ENCODE measurements at places on chromosomes 13 and 19.
A peak's percentile ranks its signal among the peaks of the same experiment; 100 is the strongest.

GRCh38 chr13:30224732-30225131 is 82.6 kb downstream of the KATNAL1 start:
- no peak for DNase-seq

- DNase-seq: no peak
Measured at GRCh38 chr19:36482876-36483275, 6.5 kb downstream of the ZNF566 start.

DNA sequence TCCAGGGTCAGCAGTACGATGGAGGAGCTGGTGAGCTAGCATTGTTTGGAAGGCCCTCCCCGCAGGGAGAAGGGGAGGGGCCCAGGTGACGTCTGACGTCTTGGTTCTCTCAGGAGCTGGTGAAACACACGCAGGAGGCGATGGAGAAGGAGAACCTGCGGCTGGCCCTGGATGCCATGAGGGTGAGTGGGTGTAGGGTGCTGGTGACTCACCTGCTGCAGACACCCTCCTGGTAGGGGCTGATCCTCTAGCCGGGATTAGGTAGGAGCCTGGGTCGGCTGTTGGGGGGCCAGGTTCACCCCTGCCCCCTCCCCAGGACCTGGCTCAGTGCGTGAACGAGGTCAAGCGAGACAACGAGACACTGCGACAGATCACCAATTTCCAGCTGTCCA is 55.8 kb downstream of the VAV1 start:
- DNase-seq: no peak

- DNase-seq: no peak
Measured at GRCh38 chr13:98206946-98207345, 29.9 kb upstream of the RNF113B start.

GRCh38 chr19:17806945-17807344 is 12.0 kb downstream of the B3GNT3 start:
- no peak for DNase-seq

GRCh38 chr13:108056278-108056677 is 159.1 kb downstream of the LIG4 start:
- DNase-seq: no peak

GRCh38 chr19:46841458-46842083 is 9.1 kb downstream of the AP2S1 start:
- peak; percentile 83 for DNase-seq

GRCh38 chr19:16315825-16316505 is 8.7 kb upstream of the KLF2 start:
- no peak for DNase-seq

- no peak for DNase-seq
Measured at GRCh38 chr13:27919934-27920676, at the start of gene PDX1. Gene PDX1, plus strand, starts transcription at chr13:27920000. Its CDS starts 139 bp downstream, at chr13:27920139.

DNA sequence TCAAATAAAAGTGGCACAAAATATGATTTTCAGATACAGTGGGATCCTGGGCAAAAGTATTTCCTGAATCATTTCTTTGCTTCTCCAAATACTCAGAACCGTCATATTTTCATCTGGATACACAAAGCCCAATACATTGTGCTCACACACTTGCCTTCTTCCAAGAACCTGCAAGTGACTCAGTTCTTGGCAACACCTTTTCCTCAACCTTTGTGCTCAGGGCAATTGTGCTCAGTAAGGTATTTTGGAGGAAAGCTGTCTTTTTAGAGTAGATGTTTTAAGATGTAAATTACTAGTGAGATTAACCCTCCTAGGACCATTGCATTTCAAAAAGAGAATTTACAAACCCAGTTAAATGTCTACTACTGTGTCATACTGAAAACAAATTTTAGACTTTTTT is 233.5 kb downstream of the EFNB2 start:
- DNase-seq: no peak

DNA sequence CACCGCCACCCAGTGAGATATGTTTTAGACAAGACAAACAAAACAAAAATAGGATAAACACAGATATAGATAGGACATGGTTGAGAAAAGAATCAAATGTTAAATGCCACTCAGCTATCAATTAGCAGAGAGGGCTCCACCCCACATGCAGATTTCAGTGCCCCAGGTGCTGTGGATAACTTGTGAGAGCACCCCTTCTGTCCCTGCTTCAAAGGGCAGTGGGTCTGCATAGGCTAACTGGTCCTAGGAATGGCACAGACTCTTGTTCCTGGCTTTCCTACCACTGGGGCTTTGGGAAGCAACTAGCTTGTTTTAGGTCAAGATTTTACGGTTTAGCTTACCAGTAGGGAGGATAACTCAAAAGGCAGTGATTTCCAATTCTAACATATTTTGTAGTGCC is 460.3 kb downstream of the TSHZ3 start:
- no peak for DNase-seq

DNA sequence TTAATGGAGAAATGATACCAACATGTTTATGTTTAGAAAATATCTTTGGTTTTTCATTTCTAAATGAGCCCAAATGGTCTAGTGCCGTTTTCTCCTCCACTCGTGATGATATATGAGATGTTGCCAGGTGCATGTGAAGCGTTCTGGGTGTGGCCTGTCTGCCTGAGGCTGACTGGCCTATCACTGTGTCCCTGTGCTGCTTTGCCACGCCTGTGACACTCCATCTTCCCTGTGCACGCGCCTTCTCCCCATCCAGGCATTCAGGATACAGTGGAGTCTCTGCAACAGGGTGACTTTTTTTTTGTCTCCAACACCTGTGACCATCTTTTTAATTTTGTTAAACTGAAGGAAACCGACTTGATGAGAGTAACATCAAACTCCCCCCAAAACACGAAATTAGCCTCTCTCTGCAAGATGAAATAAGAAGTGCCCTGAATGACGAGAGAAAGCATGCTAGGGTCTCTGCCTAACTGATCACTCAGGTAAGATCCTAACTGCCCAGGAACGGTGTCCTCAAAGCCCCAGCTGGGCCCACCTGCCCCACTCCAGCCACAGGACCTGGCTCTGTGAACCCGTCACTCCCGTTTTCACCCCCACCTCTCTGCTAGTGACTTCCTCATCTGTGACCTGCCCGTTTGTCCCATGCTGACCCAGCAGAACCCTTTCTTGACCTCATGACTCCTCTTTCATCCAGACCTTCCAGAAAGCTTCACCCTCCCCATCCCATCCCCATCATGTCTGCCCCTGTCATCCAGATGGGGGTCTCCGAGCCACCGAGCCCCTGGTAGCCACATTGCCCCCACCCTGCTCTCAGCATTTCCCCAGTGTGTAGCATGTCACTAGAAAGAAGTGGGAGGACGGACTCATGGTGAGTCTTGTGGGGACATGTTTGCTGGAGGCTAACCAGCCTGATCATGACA is 33.2 kb upstream of the TFDP1 start:
- no peak for DNase-seq

- no peak for DNase-seq
Measured at GRCh38 chr19:46288896-46289588, 7.8 kb upstream of the HIF3A start.

- no peak for DNase-seq
Measured at GRCh38 chr13:21045100-21045499, 16.3 kb downstream of the LATS2 start.

DNA sequence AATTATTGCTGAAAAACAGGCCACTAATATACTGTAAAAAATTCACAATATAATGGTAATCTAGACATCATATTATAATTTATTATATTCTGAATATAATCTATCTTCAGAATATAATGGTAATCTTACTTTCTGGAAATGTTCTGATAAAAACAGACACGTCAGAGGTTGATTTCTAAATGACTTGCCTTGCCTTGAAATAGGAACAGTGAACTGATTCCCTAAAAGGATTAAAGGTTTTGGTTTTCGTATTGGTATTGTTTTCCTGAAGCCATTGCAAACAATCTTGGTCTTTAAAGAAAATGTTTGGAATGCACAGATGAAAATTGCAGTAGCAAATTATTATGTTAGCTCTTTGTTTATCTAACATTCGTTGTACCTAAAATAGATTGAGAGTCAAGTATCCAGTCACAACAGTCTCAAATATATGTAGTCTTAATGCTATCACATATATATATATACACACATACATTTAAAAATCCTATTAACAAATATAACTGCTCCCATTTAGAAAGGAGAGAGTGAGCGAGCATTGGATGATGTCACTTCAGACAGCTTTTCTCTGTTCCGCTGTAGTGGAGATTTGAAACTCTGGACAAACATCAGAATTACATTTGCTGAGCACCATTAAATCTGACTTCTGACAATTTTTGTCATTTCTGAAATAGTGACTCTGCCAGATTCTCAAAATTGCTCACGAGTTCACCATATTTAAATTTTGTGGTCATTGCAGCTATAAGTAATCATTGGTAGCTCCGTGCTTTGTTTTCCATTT is 1.7 kb downstream of the ITM2B start:
- no peak for DNase-seq

DNA sequence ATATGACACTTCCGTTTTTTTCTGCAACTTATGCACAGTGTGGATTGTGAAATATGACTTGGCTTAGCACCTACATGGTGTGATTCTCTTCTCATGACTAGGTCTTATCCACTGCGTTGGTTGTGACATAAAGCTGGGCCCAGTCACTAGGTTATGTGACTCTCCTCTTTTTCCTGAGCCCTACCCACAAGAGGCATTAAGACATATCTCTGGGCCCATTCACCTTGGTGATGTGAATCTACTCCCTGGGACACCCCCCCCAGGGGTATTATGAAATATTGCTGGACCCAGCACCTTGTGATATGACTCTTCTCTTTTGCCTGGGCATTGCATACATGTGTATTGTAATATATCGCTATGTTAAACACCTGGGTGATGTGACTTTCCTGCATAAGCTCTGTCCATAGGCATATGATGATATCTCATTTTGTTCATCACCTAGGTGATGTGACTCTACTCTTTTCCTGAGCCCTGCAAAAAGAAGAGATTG is 85.8 kb upstream of the ZNF43 start:
- DNase-seq: no peak
